ENCODE measurements at places on chromosomes 7 and 10.
A peak's percentile ranks its signal among the peaks of the same experiment; 100 is the strongest.

- peak; percentile 55 for DNase-seq
Observed at GRCh38 chr10:6423004-6423403, 157.1 kb downstream of the PRKCQ start.

GRCh38 chr10:128729910-128730420 is 603.7 kb upstream of the MKI67 start:
- no peak for DNase-seq

- no peak for DNase-seq
Observed at GRCh38 chr10:103291588-103291987, 14.7 kb downstream of the INA start.

DNA sequence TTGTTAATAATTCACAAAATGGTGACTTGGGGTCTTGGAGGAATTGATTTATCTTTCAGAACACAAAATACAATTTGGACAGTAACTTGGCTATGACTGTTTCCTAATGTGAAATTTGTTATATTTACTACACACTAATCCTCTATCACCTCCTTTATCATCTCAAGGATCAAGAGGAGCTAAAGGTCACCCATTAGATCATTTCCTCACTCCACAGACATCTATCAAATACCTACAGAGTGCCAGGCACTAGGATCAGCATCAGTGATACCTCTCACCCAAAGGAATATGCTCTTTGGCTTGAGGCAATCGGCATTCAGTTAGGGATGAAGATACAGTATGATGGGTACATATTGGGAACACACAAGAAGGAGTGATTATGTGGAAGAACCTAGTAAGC is 132.1 kb downstream of the INHBA start:
- DNase-seq, result no peak

GRCh38 chr10:60818134-60818770 is 40.0 kb downstream of the CDK1 start:
- DNase-seq, result no peak

DNA sequence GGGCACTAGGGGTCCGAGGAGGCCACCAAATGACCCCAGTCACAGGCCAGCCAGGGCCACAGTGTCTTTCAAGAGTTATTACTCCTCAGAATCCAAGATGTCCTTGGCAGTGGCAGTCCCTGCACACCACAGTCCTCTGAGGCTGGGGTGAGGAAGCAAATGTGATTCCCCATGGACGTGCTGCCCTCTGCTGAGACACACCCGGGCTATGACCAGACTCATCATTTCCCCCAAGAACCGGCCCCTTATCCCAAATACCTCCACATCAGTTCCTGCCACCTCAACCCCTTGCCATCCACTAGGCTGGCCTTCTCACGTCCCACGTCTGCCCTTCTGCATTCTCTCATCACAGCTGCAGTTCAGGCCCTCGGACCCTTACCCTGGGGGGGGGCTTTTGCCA is 5.0 kb downstream of the PRKAG2 start:
- DNase-seq, result no peak

- DNase-seq, result no peak
Observed at GRCh38 chr7:40674316-40674715, 539.5 kb downstream of the SUGCT start.

DNA sequence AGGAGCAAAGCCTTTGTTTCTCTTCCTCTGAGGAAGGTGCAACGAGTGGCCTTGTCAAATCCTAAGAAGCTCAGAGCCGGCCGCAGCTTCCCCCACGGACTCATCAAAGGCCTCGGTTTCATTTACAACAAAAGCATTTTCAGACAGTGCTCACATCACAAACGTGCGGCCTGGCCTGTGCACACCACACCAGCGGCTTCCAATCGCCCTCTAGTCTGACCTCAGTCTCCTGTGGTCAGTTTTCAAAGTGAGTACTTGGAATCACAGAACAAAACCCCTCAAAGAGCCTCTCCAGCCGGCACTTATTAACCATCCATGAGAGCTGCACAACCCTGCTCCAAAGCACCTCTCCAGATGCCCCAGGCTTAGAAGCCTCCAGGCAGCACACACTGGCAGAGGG is 3.3 kb downstream of the RADIL start:
- DNase-seq, result no peak

DNA sequence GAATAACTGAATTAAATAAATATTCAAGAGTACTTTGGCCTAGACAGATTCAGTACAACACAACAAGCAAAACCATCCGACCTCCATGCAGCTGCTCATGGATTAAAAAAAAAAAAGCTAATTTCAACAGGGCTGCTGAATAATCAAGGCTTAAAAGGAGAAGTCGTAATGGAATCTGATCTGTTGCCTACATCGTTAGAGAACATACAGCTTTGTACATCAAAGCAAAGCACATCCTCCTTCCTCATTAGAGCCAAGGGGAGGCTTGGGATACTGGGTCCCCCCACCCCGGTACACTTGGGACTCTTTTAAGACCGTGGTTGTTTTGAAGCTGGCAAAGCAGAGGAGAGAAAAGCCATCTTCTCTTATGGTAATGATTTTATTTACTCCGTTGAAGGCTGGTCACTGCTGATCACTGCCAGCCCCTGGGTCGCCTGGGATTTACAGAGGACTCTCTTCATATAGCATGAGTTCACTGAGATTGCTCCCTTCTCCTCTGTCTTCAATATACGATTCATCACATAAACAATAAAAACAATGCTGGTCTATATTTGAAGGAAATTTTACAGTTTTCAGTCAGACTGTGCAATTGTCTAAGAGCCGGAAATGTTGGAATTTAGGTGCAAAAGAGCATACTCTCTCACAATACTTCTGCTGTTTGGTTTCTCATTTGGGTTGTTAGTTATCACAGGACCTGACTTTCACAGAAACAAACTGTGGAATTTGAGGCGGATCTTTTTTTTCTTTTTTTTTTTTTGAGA is 148.8 kb downstream of the FAM107B start:
- no peak for DNase-seq
